ENCODE measurements at places on chromosomes 7 and 10.

- DNase-seq: no peak
Observed at GRCh38 chr10:114593240-114593792, 64.8 kb downstream of the ABLIM1 start.

GRCh38 chr10:34729619-34730018, 85.5 kb downstream of the PARD3 start:
- no peak for DNase-seq

GRCh38 chr7:150631866-150632864, at the start of gene GIMAP6:
GIMAP6 (minus strand) TSS chr7:150632385; CDS start chr7:150630142, 2,243 bp downstream.
- DNase-seq: no peak

- no peak for DNase-seq
Observed at GRCh38 chr10:111207500-111207899, 130.7 kb downstream of the ADRA2A start.

DNA sequence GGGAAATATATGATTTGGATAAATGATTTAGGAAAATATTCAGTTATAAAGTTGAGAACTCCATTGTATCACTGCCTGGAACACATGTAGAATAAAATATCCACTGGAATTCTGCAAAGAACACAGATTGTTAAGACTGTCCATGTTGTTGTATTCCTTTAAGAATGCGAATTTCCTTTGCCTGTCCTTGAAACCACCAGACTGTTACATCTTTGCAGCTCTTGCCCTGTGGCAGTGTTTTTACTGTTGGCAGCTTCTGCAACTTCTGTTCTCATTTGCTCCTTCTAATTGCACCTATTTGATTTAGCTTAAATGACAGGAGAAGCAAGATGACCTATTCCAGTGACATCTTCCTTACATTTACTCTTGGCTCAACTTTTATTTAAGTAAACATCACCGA, 39.7 kb downstream of the MALSU1 start:
- DNase-seq: no peak

- DNase-seq: no peak
Observed at GRCh38 chr7:43768887-43769272, 10.4 kb downstream of the BLVRA start.

- DNase-seq: peak; percentile 17
Observed at GRCh38 chr10:77350711-77351119, 286.9 kb downstream of the KCNMA1 start.

Data from stimulated activated CD8-positive, alpha-beta memory T cell treated with anti-CD3 and anti-CD28 coated beads, Interleukin-4, amount 100 ng/mL, for 24 hours (primary cell).